ENCODE measurements at places on chromosomes 11 and 22.

GRCh38 chr11:93908689-93909088 is 58.3 kb upstream of the VSTM5 start:
- no peak for DNase-seq

DNA sequence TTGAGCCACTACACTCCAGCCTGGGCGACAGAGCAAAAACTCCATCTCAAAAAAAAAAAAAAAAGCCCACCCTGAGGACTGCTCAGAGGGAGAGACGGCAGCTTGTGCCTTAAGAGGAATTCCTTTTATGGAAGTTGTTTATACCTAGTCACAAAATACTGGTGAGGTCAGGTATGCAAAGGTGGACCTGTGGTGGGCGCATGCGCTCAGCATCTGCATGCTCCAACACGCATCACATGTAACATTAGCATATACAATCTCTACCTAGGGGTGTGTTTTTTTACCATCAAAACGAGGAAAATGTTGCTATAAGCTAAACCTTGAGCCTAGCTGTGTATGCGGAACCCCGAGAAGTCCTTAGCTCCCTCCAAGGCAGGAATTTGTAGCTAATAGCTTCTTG is 6.8 kb upstream of the SART1 start:
- DNase-seq, result no peak

DNA sequence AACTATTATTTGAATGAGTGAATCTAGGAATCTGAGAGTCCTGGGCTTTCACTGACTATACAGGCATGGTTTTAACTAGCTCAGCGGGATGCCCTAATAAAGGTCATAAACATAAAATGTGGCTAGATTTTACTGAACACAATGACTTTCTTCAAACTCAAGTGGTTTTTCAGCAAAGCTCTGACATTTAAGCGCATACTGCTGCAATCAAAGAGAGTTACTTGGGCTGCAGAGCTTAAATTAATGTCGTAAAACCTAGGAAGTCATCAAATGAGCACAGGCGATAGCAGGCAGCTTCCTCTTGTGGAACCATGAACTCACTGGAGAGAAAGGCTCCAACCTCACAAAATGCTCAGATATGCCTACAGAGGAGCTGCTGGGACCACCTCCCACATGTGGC is 6.7 kb downstream of the CSNK2A3 start:
- DNase-seq, result no peak

DNA sequence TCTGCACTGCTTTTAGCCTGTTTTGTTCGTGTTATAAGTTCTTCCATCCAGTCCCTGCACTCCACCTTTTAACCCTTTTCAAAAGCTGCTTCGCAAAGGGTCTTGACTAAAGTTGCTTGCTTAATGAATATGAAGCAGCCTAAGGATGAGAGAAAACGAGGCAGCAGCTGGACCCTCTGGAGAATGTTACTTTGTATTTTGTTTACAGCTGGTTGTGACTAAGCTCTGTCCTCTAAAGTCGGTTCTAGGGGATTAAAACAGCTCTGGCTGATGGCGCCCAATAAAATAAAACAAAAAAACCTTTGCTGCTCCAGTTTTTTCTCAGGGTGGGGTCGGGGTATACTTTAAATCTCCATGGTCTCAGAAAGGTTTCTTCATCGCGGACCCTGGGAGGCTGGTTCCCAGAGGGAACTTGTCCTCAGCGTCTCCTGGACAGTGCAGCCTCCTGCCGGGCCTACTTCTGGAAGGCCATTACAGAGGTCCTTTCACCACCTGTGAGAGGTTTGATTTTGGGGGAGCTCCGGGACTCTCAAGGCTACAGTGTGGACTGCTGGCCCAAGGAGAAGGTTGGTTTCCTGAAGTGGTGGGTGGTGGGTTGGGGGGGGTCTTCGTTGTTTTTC is 836 bp upstream of the RBM4 start:
- DNase-seq, result no peak

DNA sequence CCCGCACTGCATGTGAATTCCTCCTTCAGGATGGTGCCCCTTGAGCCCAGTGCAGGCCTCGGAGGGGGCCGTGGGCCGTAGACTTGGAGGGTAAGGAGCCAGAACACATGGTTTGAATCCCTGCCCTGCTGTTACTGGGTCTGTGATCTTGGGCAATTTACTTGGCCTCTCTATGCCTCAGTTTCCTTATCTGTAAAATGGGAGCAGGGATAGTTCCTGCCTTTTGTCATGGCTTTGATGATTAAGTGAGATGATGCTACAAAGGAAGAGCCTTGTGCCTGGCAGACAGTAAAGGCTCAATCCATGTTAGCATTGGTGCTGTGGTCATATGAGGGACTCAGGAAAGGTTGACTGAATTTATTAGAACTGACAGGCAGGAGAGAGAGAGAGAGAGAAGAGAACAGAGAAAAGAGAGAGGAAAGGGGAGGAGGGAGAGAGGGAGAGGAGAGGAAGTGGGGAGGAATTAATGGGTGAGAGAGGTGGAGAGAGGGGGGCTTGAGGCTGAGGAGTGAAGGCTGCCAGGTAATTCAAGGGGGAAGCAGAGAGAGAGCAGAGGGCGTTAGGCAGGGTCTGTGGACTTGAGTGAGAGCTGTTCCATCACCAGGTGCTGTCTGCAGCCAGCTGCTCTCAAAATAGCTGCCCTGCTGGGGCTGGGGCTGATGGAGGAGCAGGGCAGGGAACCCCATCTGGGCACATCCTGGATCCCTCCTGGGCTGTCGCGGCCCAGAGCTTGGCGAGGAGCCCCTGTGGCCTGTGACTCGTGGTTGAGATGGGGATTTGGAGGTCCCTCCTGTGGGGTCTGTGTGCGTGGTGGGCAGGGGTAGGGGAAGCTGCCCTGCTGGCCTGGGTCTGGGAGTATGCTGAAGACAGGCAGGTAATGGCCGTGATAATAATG is 44.1 kb downstream of the MCM5 start:
- no peak for DNase-seq

DNA sequence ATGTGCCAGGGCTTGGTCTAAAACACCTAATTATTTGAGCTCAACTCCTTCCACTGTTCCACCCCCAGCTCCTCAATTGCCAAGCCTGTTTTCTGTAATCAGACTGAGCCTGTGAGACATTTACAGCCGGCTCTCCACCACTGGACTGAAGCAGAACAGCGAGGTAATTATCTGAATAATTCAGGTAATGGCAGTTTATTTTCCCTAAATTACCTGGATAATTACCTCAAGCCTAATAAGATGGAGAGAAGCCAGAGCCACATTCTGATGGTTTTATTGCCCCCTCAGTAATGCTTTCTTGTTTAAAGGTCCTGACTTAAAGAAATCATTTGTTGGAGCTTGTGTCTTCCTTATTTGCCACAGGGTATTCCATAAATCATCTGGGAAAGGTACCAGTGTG is 64.2 kb downstream of the FZD4 start:
- no peak for DNase-seq

DNA sequence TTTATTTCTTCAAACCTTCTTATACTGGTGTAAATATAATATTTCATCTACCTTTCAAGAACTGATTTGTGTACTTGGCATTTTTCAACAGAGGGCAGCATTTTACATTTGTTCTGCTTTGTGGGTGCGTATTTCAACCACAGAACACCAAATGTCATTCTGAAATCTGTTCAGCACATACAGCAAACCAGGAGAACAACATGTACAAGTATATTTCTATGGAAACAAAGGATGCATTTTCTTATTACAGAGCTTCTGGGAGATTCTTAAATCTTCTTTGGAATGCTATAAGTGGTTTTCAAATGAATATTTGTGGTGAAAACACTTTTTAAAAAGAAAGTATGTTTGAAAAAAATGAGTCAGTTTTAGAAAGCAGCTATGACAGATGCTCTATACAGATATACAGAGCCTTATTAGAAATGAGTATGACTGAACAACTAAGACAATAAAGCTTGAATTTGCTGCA is 946.0 kb downstream of the FAM181B start:
- no peak for DNase-seq

DNA sequence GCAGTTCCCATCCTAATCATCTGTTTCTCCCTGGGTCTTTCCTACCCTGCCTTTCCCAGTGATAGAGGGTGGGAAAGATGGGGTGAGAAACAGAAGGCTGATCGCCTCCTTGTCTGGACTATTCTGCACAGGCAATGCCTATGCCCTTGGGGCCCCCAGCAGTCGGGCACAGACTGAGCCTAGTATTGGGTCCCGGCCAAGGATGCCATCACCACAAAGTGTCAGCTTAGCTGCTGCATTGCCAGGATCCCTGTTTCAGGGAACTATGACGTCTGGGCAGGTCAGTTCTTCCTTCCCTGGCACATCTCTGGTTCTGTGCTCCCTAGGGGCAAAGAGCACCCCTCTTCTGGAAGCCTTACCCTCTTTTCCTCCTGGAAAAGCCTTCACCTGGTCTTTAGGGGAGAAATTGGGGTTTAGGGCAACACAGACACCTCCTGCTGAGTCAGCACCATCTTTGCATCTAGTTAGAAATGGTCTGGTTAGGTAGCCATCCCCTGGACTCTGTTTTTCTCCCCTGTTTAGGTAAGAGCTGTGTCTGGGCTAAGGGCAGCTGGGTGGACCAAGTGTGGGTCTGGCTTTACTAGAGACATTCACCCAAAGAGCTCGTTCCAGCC is 2.1 kb downstream of the ADAMTS8 start:
- DNase-seq, result no peak

GRCh38 chr11:128711136-128711535 is 17.3 kb downstream of the FLI1 start:
- no peak for DNase-seq

DNA sequence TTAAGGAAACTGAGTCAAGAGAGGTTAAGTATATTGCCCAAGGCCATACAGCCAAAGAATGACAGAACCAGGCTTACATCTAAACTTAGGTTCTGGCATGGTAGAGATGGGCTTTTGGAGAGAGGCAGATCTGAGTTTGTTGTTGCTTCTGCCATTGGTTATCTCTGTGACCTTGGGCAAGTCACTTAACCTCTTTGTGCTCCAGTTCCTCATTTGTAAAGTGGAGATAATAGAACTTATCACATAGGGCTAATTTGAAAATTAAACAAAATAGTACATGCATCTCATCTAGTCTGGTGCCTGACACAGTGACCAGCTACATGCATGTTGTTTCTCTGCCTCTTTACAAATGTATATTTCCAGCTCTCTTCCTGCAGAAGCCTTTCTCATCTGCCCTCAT is 47.0 kb upstream of the PLET1 start:
- DNase-seq, result no peak

DNA sequence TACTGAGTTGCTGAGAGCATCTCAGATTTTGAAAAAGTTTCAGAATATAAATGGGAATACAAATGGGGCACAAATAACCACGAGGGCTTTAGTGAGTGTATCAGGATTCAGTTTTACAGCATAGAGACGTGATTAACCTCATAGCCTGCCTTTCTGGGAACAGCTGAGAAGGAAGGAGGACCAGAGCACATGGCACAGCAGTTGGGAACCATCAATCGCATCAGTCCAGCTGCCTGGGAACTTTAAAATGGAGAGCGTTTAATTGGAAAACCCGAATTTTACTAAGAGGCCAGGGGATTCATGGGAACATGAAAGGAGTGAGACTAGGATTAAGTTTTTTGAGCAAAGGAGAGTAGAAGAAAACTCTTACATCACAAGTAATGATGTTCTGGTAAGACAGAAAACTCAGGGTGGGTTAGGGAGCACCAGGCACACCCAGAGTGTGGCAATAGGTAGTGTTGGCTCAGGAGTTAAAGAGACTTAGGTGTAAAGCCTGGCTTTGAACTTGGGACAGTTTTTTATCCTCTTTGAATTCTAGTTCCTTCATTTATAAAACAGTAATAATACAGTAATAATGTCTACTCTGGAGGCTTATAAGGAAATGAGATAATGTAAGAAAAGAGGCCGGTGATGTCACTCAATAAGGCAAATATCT is 40.2 kb downstream of the FZD4 start:
- DNase-seq, result no peak

DNA sequence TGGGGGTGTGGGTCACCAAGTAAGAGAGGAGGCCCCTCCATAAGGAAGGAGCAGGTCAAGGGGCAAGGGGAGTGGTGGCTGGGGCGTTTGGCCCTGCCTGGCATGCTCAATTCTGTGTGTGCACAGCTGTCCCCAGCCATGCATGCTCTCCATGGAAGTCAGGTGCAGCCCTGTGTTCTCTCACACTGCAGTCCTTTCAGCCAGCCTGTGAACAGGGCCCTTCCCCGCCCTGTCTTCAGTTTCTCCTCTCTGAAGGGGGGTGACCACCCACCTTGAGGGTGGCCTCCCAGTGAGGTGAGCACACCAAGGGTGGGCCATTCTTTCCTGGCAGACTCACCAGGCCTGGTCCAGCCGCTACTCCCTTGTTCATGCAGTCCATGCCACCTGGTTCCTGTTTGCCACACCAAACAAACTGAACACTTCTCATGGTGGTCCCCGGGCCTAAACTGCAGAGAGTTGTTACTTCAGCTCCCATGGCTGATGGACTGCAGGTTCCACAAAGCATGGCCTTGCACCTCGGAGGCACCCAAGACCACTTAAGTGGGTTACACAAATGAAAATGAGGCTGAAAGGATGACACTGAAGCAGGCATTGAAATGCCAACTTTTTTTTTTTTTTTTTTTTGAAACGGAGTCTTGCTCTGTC is 1.7 kb upstream of the CHCHD10 start:
- no peak for DNase-seq

DNA sequence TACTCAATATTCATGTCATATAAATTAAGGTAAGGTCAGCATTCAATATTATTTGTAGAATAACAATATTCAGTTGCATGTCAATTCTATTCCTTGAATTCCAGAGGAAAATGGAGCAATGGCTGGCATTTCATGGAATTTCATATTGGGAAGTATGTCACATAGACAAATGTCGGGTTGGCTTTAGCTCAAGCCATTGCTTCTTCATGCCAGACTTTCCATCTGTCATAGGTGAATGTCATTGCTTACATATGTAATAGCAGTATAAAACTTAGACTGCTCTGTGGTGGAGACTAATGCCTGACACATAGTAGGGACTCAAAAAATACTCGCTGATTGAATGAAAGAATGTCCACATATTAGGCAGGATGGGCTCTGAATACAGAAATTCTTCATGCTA is 509.6 kb upstream of the CHORDC1 start:
- DNase-seq, result no peak

GRCh38 chr22:41979423-41980250 is 10.4 kb downstream of the SEPTIN3 start:
- no peak for DNase-seq

GRCh38 chr11:47284151-47284550 is 14.2 kb downstream of the MADD start:
- DNase-seq, result no peak
